Aorta (tissue), 5 donors: ENCODE measurements at places on chromosomes 3 and 15.

DNA sequence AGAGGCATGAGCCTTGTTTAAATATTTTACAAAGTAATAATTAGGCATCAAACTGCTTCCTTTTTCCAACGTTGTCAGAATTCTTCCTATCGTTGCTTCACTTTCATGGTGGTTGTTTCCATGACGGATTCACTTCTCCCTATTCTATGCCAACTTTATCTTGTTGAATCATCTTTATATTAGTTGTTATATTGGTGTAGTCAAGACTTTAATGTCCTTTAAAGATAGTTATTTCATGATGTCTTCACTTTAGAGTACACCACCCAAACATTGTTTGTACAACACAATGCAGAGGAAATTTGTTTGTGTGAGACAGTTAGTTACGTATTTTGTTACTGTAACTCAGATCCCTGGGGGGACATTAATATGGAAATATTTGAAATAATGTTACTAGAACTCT, 61.9 kb downstream of the CRYBG3 start:
- DNase-seq: no peak

GRCh38 chr15:68436680-68437079, 4.7 kb upstream of the ITGA11 start:
- DNase-seq: no peak

DNA sequence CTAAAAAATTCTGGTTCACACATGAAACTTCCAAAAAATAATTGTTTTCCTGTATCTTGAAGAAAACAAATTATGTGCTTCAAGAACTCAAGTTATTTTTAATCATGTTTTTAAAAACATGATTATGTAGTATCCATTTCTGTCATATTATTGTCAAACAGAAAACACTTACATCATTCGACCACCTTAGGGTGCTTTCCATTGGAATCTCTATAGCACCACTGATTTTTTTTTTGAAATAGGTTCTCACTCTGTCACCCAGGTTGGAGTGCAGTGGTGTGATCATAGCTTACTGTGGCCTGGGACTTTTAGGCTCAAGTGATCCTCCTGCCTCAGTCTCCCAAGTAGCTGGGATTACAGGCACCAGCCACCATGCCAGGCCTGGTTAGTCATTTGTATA, 457.3 kb downstream of the SI start:
- DNase-seq: no peak

- DNase-seq: no peak
Observed at GRCh38 chr3:54905261-54905888, 22.5 kb downstream of the LRTM1 start.

- DNase-seq: no peak
Observed at GRCh38 chr15:67089217-67090193, 24.1 kb downstream of the SMAD3 start.

DNA sequence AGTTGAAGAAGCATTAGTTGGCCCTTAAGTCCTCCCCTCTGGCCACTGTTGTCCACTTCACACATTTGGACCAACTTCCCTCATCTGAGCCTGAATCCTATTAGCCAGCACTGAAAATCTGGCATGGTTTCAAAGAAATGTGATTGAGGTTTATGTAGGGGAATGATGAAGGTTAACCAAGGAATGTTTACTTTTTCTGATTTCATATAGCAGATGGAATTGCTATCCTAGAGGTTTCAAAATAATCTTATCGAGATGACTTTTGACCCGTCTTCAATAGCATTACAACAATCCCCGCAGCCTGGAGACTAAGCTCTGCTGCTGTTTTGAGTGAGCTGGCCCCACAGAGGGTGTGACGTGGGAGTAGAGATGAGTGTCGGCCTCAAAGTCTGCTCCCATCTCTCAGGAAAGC, 200.8 kb upstream of the IL12A start:
- no peak for DNase-seq

GRCh38 chr3:101542957-101543356, 18.7 kb upstream of the TRMT10C start:
- no peak for DNase-seq

- no peak for DNase-seq
Observed at GRCh38 chr3:139357899-139358298, 14.1 kb downstream of the MRPS22 start.

GRCh38 chr3:126258670-126259069, 78.3 kb upstream of the ALDH1L1 start:
- DNase-seq: no peak

DNA sequence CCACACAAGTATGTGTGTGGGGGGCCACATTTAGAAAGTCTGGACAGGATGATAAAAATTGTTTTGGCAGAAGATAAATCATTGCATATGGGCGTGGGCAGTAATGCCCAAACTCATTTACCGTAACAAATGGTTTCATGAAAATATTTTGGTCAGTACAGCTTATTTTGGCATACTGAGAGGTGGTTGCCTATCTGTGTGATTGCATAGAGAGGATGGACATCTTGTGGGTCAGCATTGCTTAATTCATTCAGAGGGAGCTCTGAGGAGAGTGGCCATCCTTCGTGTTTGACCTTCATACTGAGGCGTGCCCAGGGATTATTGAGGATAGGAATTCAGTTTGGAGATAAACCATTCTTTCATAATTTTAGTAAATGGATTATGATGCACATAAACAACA, 162.5 kb downstream of the GAP43 start:
- no peak for DNase-seq

- no peak for DNase-seq
Observed at GRCh38 chr15:64122936-64123351, 27.2 kb downstream of the SNX1 start.

- DNase-seq: no peak
Observed at GRCh38 chr15:33135355-33135781, 59.1 kb downstream of the FMN1 start.

DNA sequence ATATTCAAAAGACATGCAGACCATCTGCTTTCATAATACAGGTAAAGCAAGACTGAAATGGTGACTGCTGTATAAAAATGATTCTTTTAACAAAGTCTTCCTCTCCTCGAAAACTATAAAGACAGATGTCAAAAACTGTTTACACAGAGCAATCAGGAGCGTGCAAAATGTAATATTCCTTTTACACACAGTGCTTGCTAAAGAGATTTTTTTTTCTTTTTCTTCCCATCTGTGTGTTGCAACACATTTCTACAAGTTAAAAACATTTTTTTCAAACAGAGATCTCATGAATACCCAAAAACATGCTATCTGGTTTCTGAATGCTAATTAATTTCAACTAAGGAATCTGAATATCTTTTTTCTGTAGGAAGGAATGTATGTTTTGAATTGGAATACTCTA, 22.1 kb downstream of the SATB1 start:
- DNase-seq: no peak

GRCh38 chr3:61829722-61830350, 268.5 kb downstream of the PTPRG start:
- no peak for DNase-seq

GRCh38 chr3:70973558-70973957, 610.0 kb downstream of the FOXP1 start:
- no peak for DNase-seq

DNA sequence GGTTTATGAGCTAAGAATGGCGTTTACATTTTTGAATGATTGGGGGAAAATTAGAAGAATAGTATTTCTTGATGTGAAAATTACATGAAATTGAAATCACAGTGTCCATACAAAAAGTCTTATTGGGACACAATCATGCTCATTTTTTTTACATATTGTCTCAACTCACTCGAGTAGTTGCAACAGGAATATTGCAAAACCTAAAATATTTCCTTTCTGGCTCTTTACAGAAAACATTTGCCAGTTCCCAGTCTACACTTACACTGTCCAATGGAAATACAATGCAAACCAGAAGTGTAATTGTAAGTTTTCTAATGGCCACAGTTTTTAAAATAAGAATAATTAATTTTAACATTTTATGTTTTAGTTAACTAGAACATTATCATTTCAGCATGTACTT, 137.8 kb downstream of the SAMMSON start:
- no peak for DNase-seq

DNA sequence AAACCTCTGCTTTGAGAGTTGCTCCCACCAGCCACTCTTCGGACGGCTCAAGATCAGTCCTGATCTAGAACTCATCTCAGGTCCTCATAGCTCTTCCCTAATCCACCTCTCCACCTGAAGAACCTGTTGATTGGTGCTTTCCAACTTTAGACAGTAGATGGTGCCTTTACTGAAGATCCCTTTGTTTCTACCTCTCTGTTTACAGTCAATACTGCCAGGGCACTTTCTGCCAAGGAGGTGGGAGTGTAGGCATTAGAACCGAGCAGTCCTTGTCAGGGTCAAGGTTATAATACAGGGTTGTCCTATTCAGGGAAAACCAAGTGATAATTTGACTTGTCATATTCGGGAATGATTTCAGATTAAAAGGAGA, 1.2 kb downstream of the CGNL1 start:
- DNase-seq: no peak

GRCh38 chr3:64229903-64230302, 4.6 kb upstream of the PRICKLE2 start:
- DNase-seq: no peak

DNA sequence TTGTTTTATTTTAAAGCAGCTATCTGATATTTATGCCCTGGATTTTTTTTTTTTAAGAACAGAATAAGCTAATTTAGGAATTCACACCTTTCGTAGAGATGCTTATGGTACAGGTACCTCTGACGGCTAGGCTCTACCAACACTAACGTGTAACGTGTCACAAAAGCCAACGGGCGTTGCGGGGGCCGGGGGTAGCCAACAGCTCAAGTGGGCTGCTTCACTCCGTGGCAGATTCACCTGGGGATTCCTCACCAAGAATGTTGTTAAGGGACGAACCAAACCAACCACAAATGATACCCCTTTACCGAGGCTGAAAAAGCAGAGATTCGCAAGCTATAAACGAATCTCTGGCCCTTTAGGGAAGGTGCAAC, 1.0 kb downstream of the TMCC1 start:
- no peak for DNase-seq

DNA sequence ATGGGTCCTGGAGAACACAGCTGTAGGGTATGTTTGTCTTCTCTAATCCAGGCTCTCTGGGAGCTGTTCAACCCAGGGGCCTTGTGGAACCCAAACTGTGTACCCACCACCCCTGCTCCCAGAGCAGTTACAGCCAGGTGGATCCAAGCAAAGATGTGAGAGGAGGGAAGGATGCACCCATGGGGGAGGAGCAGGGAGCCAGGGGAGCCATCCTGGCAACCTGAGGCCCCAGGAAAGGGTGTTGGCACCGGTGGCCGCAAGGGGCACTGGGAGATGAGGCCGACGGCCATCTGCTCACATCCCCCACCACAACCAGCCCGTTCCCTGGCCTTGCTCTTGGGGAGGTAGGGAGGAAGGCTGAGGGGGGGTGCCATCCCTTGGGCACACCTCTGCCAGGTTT, 43.2 kb downstream of the CMTM6 start:
- DNase-seq: no peak

- no peak for DNase-seq
Observed at GRCh38 chr3:53003320-53003719, 42.6 kb downstream of the SFMBT1 start.

DNA sequence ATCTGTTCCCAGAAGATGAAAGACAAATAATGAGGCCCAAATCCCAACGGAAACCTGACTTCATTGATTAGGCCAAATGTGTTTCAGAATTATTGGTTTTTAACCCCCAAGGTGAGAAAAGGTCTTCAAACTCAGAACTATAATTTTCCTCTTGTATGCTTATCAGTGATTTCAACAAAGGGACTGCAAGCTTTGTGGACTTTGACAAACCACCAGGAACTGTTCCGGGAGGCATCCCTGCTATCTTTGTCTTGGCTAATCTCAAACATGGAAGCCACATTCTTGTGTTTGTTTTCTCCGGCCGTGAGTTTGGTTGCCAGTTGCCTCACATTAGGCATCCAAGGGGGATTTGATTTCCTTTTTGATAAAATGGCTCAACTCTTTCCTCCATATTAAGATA, 19.5 kb downstream of the ARHGEF3 start:
- DNase-seq: no peak

- no peak for DNase-seq
Observed at GRCh38 chr15:101407439-101407838, 82.1 kb downstream of the PCSK6 start.
